Hematopoietic multipotent progenitor cell treated with erythropoietin and hydrocortisone succinate and interleukin-3 and kit ligand, for 4 days (in vitro differentiated cells): ENCODE measurements at places on chromosomes 1 and 21.
A peak's percentile ranks its signal among the peaks of the same experiment; 100 is the strongest.

GRCh38 chr1:201426479-201427310 lies 5.2 kb upstream of the TNNI1 start:
- DNase-seq = no peak

DNA sequence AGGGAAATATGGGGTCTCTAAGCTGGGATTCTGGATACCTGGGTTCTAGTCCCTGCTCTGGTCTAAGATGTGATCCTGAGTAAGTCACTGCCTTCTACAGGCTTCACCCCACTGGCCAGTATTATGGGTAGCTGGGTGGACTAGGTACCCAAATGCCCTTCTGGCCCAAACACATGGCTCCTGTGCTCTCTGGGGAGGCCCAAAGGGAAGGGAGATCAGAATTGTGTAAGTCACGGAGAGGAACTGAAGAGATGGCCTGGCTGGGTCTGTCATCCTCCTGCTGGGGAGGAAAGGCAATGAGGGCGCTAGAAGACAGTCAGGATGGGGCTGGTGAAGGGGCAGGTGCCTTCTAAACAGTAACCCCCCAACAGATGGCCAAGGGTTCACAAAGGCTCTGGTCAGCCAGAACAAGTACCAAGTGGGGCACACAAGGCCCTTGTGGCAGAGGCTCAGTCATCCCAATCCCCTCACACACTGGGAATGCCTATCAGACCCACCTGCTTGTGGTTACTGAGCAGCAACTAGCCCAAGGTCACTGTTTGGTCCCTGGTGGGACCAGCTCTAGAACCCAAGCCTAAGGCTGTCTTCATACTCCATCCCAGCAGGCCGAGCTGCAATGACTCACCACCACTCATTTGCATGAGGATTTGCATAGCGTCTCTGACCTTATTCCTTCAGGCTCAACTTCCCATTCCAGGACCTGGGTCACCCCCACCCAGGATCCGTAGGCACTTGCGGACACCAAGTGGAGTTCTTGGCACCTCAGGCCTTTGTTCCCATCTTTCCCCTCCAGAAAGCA lies 9.2 kb downstream of the MEF2D start:
- no peak for DNase-seq

DNA sequence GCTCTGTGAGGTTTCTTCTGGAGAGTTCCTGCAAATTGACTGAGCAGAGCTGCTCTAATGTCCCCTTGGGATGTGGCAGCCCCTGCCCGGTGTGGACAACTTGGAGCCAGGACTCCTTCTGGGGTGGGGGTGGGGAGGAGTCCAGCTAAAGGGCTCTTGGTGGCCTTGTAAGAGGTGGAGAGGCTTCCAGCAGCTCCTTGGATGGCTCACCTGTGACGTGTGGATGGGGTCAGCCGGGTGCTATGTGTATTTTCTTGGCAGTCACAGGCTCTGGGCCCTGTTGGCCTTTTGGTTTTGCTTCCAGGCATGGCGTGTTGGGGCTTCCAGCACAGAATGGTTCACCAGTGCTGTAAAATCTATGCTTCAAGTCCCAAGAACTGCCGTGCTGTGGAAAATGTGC lies 38.2 kb downstream of the TRAPPC10 start:
- no peak for DNase-seq

DNA sequence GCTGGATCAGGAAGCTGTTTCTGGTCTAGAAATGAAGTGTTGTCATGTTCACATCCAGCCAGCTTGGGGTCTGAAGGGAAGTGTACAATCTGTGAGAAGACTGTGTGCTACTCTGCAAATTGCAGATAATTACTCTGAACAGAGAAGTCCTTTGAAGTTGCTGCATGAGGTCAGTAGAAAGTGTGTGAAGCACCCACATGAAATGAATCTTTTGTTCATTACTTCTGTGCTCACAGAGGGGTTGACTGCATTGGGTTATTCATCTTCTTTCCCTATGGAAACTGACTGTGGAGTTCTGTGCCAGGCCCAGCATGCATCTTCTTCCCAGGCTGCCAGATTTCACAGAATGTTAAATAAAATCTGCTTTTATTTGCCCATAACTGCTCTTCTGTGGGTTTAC lies 47.1 kb downstream of the CTH start:
- DNase-seq = peak; percentile 70

- peak; percentile 80 for DNase-seq
Observed at GRCh38 chr1:26717017-26717491, 21.2 kb downstream of the ARID1A start.

DNA sequence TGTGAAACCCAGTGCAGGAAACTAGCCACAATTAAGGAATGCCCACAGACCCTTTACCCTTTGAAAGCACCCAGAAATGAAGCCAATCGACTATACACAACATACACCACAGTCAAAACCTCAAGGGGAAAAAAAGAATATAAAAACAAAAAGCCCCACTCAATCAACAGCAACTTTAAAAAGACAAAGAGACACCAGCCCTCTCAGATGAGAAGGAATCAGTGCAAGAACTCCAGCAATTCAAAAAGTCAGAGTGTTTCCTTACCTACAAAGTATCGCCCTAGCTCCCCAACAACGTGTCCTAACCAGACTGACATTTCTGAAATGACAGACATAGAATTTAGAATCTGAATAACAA lies 147.7 kb downstream of the CHD1L start:
- DNase-seq = no peak

GRCh38 chr1:244768186-244768585 lies 67.3 kb upstream of the COX20 start:
- DNase-seq = no peak

DNA sequence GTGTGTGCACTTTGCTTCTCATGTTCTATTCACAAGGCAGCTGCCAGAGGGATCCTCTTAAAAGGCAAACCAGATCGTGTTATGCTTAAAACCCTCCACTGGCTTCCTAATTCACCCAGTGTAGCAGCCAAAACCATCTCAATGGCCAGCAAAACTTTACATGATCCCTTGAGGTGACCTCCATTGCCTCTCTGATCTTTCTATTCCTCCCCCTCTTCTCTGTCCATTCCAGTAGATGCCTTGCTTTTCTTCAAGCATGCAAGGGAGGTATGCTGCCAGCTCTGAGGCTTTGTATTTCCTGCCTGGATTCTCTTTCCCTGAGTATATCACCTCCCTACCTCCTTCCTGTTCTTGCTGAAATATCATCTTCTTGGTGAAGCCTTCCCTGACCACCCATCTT lies 93.2 kb upstream of the KCNK2 start:
- DNase-seq = no peak

DNA sequence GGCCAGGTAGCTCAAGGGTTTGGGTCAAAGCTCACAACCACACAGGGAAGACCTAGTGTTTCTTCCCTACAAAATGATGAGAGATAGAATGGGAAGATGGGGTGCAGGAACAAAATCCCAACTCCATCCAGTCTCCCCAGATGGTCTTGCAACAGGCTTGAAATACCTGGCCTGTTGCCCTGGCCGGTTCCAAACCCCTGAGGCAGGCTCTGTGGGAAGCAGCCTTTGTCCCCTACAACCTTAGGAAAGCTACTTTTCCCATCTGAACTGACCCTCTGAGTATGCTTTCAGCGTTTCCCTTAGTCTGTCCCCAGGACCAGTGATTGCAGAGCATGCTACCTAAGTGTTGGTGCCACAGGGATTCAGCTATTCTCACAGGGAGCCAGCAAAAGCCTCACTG lies 104.0 kb downstream of the GDAP2 start:
- DNase-seq = no peak

DNA sequence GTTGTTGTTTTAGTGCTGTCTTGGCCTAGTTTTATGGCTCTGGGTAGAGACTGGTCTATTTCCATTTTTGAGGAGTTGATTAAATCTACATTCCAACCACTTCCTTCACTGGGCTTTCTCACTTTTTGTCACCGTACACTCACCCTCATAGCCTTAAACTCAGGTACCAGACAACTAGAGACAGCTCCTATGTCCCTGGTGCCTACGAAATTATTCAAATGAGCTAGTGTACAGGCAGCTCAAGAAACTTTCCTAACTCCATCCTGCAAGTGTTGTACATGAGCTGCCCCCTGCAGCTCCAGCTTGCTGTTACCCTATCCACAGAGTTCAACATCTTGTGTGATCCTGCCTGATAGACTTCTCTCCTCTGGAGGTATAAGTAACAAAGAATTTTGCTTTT lies 704.8 kb upstream of the RGS18 start:
- no peak for DNase-seq

- DNase-seq = no peak
Observed at GRCh38 chr1:95699149-95699953, 465.3 kb downstream of the RWDD3 start.

DNA sequence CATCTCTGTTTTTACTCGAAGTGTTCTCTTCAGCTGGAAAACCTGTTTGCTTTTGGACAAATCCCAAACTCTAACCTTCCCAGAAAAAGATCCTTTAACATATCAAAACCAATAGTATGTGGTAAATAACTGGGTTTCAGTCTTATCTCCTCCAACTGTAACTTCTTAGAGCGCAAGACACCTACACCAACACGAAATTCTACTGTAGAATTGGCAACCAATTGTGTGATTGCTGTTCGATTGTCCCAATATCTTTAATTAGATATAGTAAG lies 5.8 kb upstream of the MPZL1 start:
- no peak for DNase-seq

DNA sequence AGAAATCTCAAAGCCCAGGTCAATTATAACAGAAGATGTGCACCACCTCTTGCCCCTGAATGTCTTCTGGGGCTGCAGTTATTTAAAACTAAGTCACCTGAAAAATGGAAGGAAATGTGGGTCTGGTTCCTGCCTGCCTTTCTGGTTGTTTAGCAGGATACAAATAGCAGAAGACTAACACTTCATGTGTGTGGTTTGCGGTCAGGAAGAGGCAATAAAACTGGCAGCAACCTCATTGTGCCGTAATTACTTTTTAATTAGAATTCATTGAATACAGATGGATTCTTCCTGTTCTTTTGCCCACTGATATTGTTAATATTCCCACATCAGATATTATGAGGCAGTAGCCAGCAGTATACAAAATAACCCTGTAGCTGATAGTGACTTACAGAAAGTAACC lies 345.7 kb downstream of the ZNF326 start:
- DNase-seq = peak; percentile 76

DNA sequence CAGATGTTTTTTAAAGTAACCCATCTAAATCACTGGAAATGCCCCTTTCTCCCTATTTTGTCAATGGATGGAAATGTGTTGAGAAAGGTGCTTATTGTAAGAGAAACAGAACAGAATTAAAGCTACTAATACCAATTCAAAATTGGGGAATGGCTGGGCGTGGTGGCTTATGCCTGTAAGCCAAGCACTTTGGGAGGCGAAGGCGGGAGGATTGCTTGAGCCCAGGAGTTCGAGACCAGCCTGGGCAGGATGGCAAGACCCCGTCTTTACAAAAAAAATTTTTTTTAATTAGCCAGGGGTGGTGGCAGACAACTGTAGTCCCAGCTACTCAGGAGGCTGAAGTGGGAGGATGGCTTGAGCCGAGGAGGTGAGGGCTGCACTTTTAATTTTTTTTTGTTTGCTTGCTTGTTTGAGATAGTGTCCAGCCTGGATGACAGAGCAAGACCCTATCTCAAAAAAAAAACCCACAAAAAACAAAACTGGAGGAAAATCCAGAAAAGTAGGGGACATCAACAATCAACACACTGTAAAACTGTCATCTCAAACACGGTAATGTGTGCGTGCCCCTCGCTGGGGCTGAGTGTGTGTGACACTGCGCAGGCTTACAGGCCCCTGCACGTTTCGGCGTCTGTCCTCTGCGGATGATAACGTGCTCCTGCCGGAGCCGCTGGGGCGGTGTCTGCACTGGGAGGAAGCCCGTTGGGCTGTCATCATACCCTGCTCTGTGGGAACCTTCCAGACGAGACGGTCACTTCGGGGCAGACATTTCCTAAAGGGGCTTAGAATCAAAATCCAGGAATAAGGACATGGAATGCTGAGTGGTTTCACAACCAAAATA lies 11.6 kb upstream of the POFUT2 start:
- DNase-seq = no peak

DNA sequence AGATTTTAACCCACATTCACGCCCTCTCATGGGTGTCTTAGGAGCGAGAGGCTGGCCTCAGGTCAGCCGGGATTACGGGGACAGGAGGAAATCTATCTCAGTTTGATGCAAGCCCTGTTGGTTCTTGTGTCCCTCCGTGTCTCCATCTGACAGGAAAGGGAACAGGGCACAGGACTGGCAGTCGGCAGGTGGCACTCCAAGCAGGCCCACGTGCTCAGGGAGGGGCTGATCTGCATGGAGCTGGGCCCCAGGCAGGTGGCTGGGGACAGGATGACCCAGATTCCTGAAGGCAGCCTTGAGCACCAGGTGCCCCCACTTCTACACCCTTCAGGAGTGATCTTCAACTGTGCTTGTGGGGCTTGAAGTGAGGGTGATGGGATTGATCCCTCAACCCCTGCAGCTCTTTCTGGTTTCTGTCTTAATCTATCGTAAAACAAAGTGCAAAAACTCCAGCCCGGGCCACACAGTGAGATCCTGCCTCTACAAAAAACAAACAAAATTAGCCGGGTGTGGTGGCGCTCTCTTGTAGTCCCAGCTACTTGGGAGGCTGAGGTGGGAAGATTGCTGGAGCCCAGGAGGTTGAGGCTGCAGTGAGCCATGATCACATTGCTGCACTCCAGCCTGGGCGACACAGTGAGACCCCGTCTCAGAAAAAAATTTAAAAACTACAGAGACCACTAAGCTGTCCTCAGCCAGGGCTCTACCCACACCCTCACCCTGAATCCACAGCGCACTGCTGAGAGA lies 8.3 kb downstream of the PLEKHG5 start:
- no peak for DNase-seq

GRCh38 chr1:160167580-160167979 lies 16.2 kb downstream of the ATP1A4 start:
- DNase-seq = peak; percentile 37

DNA sequence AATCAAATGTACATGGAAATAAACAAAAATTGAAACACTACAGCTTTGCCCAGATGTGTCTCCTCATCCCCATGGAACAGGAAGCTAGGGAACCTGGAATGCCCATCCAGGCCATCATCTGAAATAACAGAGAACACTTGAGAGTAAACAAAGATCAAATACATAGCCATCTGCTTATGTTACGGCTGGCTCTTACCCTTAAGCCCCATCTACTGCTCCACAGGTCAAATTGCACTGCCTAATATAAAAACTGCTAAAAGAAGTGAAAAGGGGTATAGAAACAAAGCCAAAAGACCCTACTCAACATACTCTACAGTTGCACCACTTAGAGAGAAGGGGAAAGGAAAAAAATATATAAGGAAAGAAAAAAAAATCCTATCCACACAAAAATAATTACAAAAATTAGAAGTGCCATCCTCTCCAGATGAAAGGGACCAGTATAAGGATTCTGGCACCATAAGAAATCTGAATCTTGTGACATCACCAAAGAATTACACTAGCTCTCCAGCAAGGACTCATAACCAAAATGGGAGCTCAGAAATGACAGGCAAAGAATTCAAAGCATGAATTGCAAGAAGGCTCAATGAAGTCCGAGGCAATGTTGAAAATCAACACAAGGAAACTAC lies 26.9 kb downstream of the OR6Y1 start:
- peak; percentile 56 for DNase-seq

DNA sequence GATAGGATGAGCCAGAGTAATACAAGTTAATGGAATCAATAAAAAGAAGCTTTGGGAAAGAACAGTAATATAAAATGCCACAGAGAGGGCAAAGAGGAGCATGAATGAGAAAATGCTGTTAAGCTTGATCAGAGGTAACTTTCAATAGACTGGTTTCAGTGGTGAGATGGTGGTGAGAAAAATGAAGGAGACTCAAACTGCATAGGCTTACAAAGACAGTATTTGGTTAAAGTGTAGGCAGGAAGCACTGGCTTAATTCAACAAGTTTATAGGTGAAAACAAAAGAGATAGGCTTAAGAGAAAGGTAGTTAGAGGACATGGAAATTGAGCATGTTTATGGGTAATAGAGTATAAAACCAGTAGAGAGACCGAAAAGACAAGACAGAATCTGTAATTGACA lies 298.6 kb upstream of the ADAMTS5 start:
- DNase-seq = no peak

GRCh38 chr1:230556453-230556852 lies 85.8 kb upstream of the COG2 start:
- no peak for DNase-seq
